ENCODE measurements at places on chromosomes 1 and 21.

DNA sequence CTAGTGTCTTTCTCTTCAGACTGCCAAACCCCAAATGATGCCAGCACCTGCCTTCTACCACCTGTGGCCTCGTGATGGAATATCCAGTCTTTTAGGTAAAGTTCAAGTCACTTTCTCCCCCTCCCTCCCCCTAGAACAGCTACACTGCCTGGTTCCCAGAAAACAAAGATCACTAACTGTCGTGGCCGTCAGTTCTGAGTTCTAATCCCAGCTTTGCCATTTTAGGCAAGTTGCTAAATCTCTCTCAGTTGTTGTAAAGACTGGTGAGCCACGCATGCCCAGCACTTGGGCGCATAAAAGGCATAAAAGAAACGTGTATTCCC is 648 bp upstream of the TRAPPC3 start:
- no peak for DNase-seq

GRCh38 chr1:223819730-223820514 is 25.8 kb downstream of the TP53BP2 start:
- DNase-seq: no peak

- no peak for DNase-seq
These were observed 144.0 kb downstream of the TGFBR3 start for GRCh38 chr1:91741906-91742305.

GRCh38 chr1:31872658-31873636 is 57.1 kb upstream of the SPOCD1 start:
- DNase-seq: no peak

DNA sequence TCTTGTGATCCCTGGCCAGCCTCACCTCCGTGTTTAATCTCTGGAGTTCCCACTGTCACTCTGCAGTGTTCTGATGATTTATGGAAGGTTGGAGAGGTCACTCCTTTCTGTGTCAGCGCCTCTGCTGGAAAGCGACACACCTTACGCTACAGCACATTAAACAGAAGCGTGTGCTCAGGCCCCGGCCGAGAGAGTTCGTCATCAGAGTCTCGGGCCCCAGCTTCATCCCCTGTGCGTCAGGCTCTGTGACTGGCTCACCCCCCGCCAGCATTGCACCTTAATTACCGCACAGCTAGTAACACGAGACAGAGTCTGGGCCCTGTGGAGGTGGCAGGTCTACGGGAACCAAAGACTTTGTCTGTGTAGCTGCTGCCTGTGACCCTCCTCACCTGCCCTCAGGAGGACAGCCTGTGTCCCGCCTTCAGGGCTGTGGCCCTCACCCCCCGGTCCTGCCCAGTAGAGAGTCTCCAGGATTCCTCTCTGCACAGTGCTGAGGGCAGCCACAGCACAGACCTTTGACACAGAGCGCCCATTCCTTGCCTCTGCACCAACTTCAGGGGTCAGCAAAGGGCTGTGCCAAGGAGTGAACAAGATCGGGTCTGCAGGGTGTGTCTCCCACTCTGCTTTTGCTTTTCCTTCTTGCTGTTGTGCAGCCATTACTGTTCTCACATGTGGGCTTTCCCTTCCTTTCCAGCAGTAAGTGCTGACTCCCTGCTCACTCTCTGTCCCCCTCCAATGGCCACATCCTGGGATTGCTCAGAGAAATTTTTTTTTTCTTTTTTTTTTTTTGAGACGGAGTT is 157.6 kb downstream of the PGBD5 start:
- no peak for DNase-seq

DNA sequence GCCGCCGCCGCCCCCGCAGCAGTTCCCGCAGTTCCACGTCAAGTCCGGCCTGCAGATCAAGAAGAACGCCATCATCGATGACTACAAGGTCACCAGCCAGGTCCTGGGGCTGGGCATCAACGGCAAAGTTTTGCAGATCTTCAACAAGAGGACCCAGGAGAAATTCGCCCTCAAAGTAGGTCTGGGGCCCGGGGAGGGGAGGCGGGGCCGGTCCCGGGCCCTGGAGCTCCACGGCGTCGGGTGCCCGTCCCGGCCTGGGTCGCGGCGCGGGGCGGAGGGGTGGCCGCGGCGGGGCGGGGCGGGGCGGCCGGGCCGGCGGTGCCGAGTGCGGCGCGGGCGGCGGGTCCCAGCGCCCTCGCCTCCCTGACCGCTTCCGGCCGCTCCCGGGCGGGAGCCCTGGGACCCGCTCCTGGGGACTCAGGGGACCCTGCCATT is 646 bp downstream of the MAPKAPK2 start:
- peak; percentile 26 for DNase-seq

DNA sequence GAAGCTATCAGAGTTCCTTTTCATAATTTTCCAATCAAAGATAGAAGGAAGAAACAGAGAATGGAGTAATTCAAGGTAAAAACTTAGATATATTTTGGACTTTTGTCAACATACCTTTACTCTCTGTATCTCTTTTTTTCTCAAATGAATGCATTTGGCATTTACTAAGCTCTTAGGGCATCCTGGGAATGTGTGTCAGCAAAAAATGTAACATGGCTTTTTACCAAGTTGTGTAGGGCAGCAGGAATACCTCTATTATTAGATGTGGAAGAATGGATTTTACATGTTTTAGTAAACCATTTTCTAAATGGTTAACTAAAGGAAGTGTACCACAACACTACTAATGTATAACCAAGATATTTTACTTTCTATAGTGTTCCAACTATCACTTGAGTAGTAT is 4.2 kb upstream of the COL11A1 start:
- DNase-seq: no peak

DNA sequence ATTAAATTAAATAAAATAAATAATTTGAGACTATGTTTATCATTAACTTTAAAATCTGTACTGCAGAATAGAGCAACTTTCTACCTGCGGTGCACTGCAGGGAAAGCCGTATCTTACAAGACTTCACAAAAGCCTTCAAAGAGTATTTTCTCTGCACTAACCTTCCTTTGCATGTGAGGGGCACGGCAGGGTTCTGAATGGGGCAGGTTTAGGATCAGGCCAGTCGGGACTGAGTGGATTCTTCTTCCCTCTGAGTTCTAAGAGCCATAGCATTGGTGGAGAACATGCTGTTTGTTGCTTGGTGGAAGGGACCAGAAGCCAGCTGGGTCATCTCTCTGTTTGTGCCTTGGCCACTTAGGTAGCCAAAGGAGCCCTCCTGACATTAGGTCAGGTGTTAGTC is 55.2 kb upstream of the LGALS8 start:
- DNase-seq: no peak

- DNase-seq: no peak
These were observed 535 bp downstream of the SETD4 start for GRCh38 chr21:36059823-36060158.

GRCh38 chr21:39660191-39660980 is 47.6 kb downstream of the B3GALT5 start:
- no peak for DNase-seq

- no peak for DNase-seq
These were observed 12.0 kb upstream of the TARBP1 start for GRCh38 chr1:234490793-234491479.

- no peak for DNase-seq
These were observed 95.3 kb upstream of the HIVEP3 start for GRCh38 chr1:42013881-42014470.

DNA sequence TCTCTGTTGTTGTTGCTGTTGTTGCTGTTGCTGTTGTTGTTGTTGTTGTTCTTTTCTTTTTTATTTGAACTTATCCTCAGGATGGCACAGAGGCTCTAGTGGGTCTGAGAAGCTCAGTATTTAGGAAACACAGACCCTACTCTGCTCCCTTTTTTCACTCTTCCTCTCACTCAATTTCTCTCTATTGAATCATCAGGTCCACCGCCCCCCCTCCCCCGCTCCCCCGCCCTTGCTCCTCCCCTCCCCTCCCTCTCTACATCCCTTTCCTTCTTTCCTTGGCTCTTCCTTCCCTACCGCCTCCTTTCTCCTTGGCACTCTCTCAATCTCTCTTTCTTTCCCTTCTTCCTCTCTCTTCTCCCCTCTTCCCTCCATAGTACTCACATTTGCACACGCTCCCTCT is 218.5 kb upstream of the ZC3H12A start:
- DNase-seq: no peak

- no peak for DNase-seq
These were observed 427.7 kb downstream of the LRRIQ3 start for GRCh38 chr1:73770109-73770905.

GRCh38 chr1:38045401-38046332 is 926 bp downstream of the POU3F1 start:
- DNase-seq: no peak

GRCh38 chr1:160407839-160408801 is 7.8 kb downstream of the VANGL2 start:
- DNase-seq: no peak

DNA sequence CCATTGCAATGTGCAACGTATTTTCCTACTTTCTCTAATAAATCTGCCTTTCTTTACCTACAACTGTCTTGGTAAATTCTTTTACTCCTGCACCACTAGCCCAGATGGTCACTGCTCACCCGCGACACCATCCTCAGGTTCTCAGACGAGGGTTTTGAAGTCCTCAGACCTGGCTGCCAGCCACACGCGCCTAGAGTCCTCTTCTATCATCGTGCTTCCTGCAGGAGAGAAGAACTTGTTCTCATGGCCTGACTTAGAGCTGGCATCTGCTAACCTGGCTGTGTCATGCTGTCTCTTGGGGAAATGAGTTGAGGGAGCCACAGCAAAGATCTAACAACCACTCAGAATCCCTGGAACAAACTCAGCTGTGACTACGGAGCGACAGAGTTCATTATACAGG is 30.3 kb upstream of the PGBD5 start:
- no peak for DNase-seq

DNA sequence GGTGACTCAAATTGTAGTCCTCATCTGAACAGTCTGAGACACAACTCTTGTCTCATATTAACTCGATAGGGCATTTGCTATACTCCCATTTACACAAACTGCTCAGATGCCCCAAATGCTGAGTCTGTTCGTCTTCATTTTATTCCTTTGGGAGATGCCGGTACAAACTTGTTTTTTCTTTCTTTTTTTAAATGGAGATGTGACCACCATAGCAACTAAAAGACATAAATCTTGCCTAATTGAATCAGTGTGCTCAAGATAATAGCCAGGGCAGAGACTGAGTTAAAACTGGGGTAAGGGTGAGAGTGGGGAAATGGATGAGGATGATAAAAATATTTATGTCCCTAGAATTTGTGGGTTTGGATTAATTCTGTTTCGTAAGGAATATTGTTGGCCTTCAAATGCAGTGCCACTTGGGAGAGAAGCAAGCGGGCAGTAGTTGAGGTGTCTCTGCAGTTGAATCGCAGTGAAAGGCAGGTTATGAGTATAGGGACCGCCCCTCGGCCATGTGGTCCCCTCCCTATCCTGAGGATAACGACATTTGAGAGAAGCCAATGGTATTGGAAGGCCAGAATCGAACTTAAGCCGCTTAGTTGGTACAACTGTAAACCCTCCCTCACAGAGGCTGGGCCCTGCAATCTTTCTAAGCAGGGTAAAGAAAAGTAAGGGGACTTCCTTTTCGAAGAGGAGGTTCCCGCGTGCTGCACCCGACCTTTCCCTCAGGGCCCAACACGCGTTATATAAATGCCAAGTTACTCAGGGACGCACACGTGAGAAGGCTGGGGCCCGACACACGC is 859 bp upstream of the LRRC8B start:
- DNase-seq: no peak

GRCh38 chr1:1361982-1362423 is 3.6 kb upstream of the MXRA8 start:
- no peak for DNase-seq

GRCh38 chr1:165842023-165842670 is 14.7 kb downstream of the UCK2 start:
- no peak for DNase-seq

GRCh38 chr1:93925206-93925605 is 16.0 kb upstream of the GCLM start:
- DNase-seq: no peak

DNA sequence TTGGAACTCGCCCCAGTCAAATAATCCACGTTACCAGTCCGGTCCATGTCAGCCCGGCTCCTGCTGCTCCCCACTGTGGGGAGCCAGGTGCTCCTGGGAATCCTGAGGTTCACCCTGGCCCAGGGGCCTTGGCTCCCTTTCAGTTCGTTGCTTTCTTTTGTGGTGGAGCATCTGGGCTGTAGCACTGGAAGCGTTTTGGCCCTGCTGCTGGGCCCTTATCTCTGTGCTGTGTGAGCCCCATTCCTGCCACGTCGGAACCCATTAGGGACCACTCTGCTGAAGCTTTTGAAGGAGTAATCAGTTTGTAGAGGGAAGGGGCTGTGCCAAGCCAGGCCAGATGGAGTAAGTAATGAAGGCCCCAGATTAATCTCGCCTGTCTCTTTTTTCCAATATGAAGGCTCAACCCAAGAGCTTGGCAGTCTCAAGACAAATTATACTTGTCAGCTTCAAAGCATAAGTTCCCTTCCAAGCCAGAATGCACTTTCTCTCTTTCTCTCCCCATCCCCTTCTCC is 82.3 kb downstream of the PGM1 start:
- DNase-seq: no peak

GRCh38 chr1:162757476-162757875 is 33.0 kb upstream of the HSD17B7 start:
- no peak for DNase-seq

GRCh38 chr1:203629507-203630082 is 3.0 kb downstream of the ATP2B4 start:
- DNase-seq: peak; percentile 48
